ENCODE measurements at places on chromosomes 7 and 10. TPM values are rescaled to one million over a fixed set of nuclear protein-coding genes. Genes with fewer than 3 reads are reported as not detected.
A peak's percentile ranks its signal among the peaks of the same experiment; 100 is the strongest.

PVRIG gene
- not detected for total RNA-seq

EBF3 gene
- 0.23 TPM for total RNA-seq

BTBD16 gene
- 0.16 TPM for total RNA-seq

TMEM184A gene
- total RNA-seq, result 36.7 TPM

CRHR2 gene
- not detected for total RNA-seq

IDI2 gene
- not detected for total RNA-seq

GRCh38 chr7:13797545-13797944 is 191.9 kb downstream of the ETV1 start:
- DNase-seq, result no peak

GRCh38 chr10:122475100-122475499 is 13.7 kb downstream of the HTRA1 start:
- DNase-seq, result no peak

GRCh38 chr7:132117181-132117580 is 459.1 kb downstream of the PLXNA4 start:
- DNase-seq, result no peak

GRCh38 chr10:100509241-100509840 is 10.3 kb downstream of the SEC31B start:
- DNase-seq, result no peak

GRCh38 chr10:24951201-24952142 is 934 bp downstream of the PRTFDC1 start:
- DNase-seq, result no peak

DNA sequence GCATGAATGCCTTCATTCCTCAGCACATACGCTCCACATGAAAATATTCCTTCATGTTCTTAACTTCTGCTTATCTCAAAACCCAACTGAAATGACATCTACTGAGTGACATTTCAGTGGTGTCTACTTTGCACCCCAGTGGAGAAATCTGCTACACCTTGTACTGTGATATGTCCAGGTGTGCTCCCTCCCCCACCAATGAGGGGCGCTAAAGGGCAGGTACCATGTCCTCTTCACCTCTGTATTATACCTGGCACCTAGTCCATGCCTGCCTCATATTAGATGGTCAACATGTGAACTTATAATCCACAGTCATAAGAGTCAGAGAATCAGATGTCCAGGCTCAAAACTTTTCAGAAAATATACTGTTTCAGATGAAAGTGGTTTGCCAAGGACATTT is 2.1 kb downstream of the PAXIP1 start:
- peak; percentile 33 for DNase-seq

DNA sequence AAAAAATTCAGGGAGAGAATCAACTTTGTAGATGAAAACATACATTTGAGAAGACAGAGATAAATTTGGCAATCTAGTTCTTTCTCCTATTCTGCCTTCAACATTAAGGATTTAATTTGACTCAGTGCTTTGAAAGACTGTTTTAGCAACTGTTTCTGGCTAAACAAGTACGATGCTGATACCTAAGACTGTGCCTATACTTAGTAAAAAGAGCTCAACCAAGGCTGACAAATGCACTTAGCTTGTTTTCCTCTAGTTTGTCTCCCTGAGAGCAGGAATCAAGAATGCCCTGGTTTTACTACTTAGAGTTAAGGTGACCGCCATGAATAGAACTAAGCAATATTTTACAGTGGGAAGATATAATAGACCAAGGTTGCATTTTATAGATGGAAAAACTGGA is 49.5 kb downstream of the NRP1 start:
- DNase-seq, result no peak

DNA sequence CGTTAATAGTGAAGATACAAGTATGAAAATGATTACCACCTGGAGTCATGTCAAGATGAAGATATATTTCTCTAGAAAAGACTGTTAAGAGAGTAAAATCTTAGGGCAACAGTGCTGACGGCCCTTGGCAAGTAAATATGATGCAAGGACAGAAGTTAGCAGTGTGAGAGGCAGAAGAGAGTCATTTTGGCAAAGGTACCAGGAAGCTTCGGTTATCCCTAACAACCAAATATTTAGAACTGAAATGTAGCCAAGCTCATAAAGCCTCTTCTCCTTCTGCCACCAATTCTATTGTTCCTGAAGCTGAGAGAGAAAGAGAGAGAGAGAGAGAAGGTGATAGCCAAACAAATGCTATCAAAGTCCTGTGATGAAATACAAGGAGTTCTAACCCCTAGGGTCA is 109.6 kb downstream of the MACC1 start:
- DNase-seq, result no peak
